ENCODE measurements at places on chromosomes 1 and 21. TPM values are rescaled to one million over a fixed set of nuclear protein-coding genes. Genes with fewer than 3 reads are reported as not detected.

Gene FCGR2B
- total RNA-seq: not detected

Gene CRP
- not detected for total RNA-seq

- peaks cover 96% of the 10 kb centered on the region for H3K4me1 ChIP-seq
- no peak for DNase-seq
- peaks cover 26% of the 10 kb centered on the region for H3K36me3 ChIP-seq
- no peaks in the 10 kb centered on the region for H3K27me3 ChIP-seq
These were observed 6.3 kb downstream of the BACH1 start for GRCh38 chr21:29305068-29305467.

Gene NBPF15
- total RNA-seq: 33.4 TPM

Gene CLEC20A
- not detected for total RNA-seq

Gene KCNA2
- total RNA-seq: not detected

DNA sequence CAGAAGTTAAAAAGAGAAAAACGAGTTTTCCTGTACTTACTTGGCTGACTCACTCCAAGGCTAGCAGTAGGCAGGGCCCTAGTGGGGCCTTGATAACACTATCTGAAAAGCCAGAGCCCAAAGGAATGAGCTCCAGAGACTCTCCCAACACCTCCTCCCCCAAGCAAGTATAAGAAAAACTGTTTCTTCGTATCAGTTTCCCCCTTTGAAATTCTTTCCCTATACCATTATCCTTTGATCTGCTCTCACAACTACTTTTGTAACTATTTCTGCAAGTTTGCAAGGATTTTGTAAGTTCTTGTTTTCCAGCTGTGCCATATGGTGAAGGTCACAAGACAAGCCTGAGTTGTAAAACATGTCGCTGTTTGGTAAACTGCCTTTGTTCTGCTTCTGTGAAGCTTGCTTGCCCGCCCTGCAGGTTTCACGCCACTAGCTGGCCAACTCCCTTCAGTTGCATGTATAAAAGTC, 36.5 kb upstream of the KCNJ15 start:
- no peak overlapping the region for H3K4me3 ChIP-seq
- peaks cover 46% of the 10 kb centered on the region for H3K36me3 ChIP-seq

Gene DNAH14
- total RNA-seq: 7.7 TPM

GRCh38 chr1:4984841-4985240, 330.4 kb downstream of the AJAP1 start:
- no peak overlapping the region for H3K4me3 ChIP-seq
- no peak for DNase-seq
- no peaks in the 10 kb centered on the region for H3K36me3 ChIP-seq
- peaks cover 2% of the 10 kb centered on the region for H3K27me3 ChIP-seq
- no peak overlapping the region for H3K27ac ChIP-seq

- H3K27me3 ChIP-seq: no peaks in the 10 kb centered on the region
- no peaks in the 10 kb centered on the region for H3K36me3 ChIP-seq
- H3K27ac ChIP-seq: no peak overlapping the region
- DNase-seq: no peak
- peaks cover 7% of the 10 kb centered on the region for H3K4me1 ChIP-seq
These were observed 6.8 kb downstream of the GPR137B start for GRCh38 chr1:236149003-236149595.

- no peak overlapping the region for H3K27ac ChIP-seq
- peaks cover 38% of the 10 kb centered on the region for H3K4me1 ChIP-seq
- DNase-seq: no peak
These were observed 511.6 kb downstream of the SMYD3 start for GRCh38 chr1:245995474-245995873.

Gene BNIPL
- not detected for total RNA-seq

DNA sequence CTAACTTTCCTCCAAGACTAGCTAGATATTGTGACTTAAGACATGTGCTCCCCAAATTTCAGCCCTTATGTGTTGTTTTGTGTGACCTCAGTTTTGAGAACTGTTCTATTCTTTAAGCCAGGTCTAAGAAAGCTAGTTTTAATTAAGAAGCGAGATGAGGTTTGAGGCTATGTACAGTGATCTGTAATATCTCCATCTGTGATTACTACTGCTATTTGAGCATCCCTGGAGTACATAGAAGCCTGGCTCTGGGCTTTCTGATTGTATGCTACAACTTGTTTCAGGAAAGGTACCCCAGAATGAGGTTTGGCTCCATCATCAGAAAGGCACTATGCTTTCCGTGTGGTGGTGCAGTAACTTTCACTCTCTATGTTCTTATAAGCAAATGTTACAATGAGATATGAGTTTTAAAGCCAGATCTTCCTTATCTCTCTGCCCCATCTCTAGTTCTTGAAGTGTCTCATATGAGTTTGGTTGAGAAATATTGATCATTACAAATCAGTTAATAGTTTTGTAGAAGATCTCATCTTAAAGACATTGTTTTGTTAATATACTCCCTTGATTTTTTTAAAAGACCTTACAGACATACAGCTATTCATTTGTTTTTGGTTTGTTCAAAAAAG, 605 bp downstream of the RGS4 start:
- H3K4me3 ChIP-seq: peak overlapping the region; percentile 90
- H3K4me1 ChIP-seq: peaks cover 66% of the 10 kb centered on the region
- H3K27me3 ChIP-seq: no peaks in the 10 kb centered on the region

DNA sequence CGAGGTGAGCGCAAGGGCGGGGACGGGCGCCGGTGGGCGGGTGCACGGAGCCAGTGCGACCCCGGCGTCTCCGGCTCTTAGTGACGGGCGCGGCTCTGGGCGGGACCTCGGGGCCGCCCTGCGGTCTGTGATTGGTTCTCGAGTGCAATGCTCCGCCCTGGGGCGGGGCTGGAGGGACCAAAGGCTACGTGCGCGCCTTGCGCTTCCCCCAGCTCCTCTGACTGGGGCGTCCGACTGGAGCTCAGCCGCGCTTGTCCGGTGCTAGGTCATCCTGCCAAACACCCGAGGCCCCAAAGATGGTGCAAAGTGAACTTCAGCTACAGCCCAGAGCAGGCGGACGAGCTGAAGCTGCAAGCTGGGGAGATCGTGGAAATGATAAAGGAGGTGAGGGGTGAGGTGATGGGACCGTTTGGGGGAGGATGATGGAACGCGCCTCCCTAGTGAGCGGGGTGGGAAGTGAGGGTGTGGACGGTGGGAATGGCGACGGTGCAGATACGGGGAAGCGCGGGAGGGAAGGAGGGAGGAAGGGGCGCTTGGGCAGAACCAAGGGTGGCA, 811 bp downstream of the SH3D21 start:
- peak overlapping the region; percentile 79 for H3K27ac ChIP-seq
- H3K36me3 ChIP-seq: peaks cover 35% of the 10 kb centered on the region
- H3K4me3 ChIP-seq: peak overlapping the region; percentile 87
- peaks cover 29% of the 10 kb centered on the region for H3K4me1 ChIP-seq

- no peak overlapping the region for H3K4me3 ChIP-seq
- H3K36me3 ChIP-seq: 0 out of 2 replicates have a peak, but pooled peaks cover 5% of the 10 kb centered on the region
- no peaks in the 10 kb centered on the region for H3K27me3 ChIP-seq
These were observed 13.1 kb downstream of the NFIA start for GRCh38 chr1:61095470-61095812.

- peaks cover 10% of the 10 kb centered on the region for H3K4me1 ChIP-seq
- no peak overlapping the region for H3K27ac ChIP-seq
- H3K4me3 ChIP-seq: no peak overlapping the region
These were observed 1.9 kb upstream of the COL8A2 start for GRCh38 chr1:36126797-36127500.

DNA sequence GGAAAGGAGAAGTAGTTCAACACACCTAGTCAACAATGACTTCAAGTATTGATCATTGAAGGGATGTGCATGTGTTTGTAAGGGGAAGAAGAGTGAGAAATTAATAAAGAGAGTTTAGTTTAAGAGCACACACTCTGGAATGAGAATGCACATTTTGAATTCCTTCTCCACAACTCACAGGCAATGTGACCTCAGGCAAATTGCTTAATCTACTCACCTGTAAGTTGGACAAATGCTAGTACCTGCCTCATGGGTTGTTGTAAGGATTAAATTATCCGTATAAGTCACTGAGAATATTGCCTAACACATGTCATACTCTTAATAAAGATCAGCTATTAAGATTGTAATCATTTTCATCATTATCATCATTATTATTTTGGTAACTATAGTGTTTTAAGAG, 204.0 kb upstream of the NFIA start:
- DNase-seq: no peak
- H3K4me3 ChIP-seq: no peak overlapping the region
- no peaks in the 10 kb centered on the region for H3K27me3 ChIP-seq
- no peaks in the 10 kb centered on the region for H3K36me3 ChIP-seq
- H3K27ac ChIP-seq: no peak overlapping the region

Gene FAM72D
- total RNA-seq: 1.5 TPM

Gene STYXL2
- total RNA-seq: not detected

DNA sequence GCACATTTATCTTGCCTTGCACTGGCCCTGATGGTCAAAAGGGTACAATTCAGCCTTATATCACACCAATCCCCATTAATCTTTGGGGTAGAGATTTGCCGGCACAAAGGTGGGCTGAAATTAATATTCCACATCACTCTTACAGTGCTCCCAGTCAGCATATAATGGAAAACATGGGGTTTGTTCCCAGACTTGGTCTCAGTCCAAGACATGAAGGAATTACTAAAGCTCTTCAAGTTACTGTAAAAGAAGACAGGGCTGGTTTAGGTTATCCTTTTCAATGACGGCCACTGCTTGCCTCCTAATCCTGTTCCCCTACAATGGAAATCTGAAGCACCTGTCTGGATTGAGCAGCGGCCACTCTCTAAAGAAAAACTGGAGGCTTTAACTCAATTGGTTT, 160.7 kb downstream of the IER5 start:
- no peak for DNase-seq
- no peaks in the 10 kb centered on the region for H3K36me3 ChIP-seq
- H3K27me3 ChIP-seq: peaks cover 6% of the 10 kb centered on the region
- no peak overlapping the region for H3K4me3 ChIP-seq
- H3K4me1 ChIP-seq: peaks cover 18% of the 10 kb centered on the region
- no peak overlapping the region for H3K27ac ChIP-seq

DNA sequence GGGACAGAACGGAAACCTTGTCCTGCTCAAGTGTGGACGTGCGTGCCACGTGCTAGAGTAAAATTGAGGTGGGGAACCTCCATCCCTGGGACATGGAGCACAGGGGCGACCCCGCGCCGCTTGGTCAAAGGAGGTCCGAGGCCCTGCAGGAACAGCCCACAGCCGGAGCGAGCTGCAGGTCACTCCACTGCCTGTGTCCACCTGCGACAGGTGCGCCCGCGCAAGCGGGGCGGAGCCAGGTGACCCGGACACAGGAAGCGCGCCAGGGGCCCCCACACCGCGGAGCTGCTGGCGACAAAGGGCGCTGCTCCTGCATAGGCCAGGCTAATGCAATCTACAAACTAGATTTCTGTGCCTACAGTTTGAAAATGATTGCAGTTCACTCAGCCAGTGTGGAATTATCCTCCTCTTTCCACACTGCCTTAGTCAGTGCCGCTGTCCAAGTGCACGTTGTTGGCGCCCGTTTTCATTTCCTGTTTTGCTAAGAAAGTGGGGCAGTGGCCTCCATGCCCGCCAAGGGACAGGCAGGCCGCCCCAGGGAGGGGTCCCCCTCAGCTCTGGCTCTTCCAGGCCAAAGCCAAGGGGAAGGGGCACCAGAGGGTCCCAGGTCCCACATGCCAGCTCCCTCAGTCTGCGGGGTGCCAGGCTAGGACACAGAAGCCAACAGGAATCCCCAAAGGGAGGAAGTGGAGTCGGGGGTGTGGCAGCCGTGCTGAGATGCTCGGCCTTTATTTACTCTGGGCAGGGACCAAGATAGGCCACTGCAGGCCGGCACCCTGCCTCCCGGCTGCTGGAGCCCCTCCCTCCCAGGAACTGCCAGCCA, 4.3 kb upstream of the NADK start:
- peak overlapping the region; percentile 18 for H3K4me3 ChIP-seq
- peak overlapping the region; percentile 71 for H3K27ac ChIP-seq
- peaks cover 18% of the 10 kb centered on the region for H3K36me3 ChIP-seq
- peaks cover 43% of the 10 kb centered on the region for H3K4me1 ChIP-seq
- H3K27me3 ChIP-seq: peaks cover 19% of the 10 kb centered on the region

Gene PDE9A
- not detected for total RNA-seq

Gene CFHR4
- not detected for total RNA-seq

GRCh38 chr21:39321424-39321823, 8.0 kb upstream of the BRWD1 start:
- H3K4me3 ChIP-seq: peak overlapping the region; percentile 11
- peaks cover 40% of the 10 kb centered on the region for H3K4me1 ChIP-seq
- H3K36me3 ChIP-seq: no peaks in the 10 kb centered on the region

- H3K36me3 ChIP-seq: no peaks in the 10 kb centered on the region
- no peak for DNase-seq
- H3K4me3 ChIP-seq: no peak overlapping the region
- H3K4me1 ChIP-seq: no peaks in the 10 kb centered on the region
- H3K27ac ChIP-seq: no peak overlapping the region
- H3K27me3 ChIP-seq: no peaks in the 10 kb centered on the region
These were observed 228.9 kb downstream of the TNR start for GRCh38 chr1:175514387-175514953.

- no peak overlapping the region for H3K4me3 ChIP-seq
- H3K27me3 ChIP-seq: peaks cover 2% of the 10 kb centered on the region
- H3K4me1 ChIP-seq: peaks cover 10% of the 10 kb centered on the region
- no peak overlapping the region for H3K27ac ChIP-seq
- H3K36me3 ChIP-seq: no peaks in the 10 kb centered on the region
- no peak for DNase-seq
These were observed 160.6 kb upstream of the EDN2 start for GRCh38 chr1:41645062-41645461.

Gene HAPLN2
- total RNA-seq: not detected

GRCh38 chr1:226428791-226429461, 21.0 kb upstream of the PARP1 start:
- H3K4me1 ChIP-seq: no peaks in the 10 kb centered on the region
- H3K4me3 ChIP-seq: no peak overlapping the region
- peaks cover 31% of the 10 kb centered on the region for H3K27me3 ChIP-seq

GRCh38 chr1:98500324-98500723, 161.2 kb upstream of the SNX7 start:
- peaks cover 21% of the 10 kb centered on the region for H3K4me1 ChIP-seq
- peaks cover 3% of the 10 kb centered on the region for H3K27me3 ChIP-seq
- H3K36me3 ChIP-seq: peaks cover 5% of the 10 kb centered on the region
- H3K4me3 ChIP-seq: peak overlapping the region; percentile 8

Gene E2F2
- 0.84 TPM for total RNA-seq

DNA sequence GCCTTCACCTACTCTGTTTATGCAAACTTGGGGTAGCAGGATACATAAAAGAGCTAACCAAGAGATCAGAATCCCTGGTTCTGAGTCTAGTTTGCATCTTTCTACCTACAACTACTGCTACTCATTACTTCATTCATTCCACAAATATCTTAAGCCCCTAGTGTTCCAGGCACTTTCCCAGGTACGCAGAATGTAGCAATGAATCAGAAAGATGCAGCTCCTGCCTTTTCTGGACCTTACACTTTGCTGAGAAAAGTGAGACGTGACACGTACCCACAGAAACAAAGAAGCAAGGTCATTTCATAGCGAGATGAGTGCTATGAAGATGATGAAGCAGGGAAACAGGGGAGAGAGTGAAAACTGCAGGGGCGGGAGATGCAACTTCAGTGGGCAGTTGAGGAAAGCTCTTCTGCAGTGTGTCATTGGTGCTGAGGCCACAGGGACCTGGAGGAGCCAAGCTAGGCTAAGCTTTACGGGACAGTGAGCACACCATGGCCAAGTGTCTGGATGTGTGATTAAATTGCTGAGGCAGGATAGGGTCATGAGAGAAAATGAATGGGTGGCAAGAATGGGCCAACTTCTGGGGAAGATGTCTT, 167.9 kb downstream of the TNFSF18 start:
- peak overlapping the region; percentile 24 for H3K27ac ChIP-seq
- no peak for DNase-seq
- H3K27me3 ChIP-seq: no peaks in the 10 kb centered on the region
- peak overlapping the region; percentile 27 for H3K4me3 ChIP-seq
- peaks cover 18% of the 10 kb centered on the region for H3K36me3 ChIP-seq

Gene UBL4B
- 1.8 TPM for total RNA-seq

Gene PTPN14
- 93.6 TPM for total RNA-seq

Gene TRIM17
- not detected for total RNA-seq

- no peak overlapping the region for H3K4me3 ChIP-seq
- H3K4me1 ChIP-seq: peaks cover 17% of the 10 kb centered on the region
- peaks cover 24% of the 10 kb centered on the region for H3K36me3 ChIP-seq
- DNase-seq: peak; percentile 27
- H3K27me3 ChIP-seq: peaks cover 4% of the 10 kb centered on the region
These were observed 28.6 kb downstream of the LRIG2 start for GRCh38 chr1:113101588-113101987.

All from HFFc6 (cell line).